ENCODE measurements at places on chromosomes 2 and 18.

DNA sequence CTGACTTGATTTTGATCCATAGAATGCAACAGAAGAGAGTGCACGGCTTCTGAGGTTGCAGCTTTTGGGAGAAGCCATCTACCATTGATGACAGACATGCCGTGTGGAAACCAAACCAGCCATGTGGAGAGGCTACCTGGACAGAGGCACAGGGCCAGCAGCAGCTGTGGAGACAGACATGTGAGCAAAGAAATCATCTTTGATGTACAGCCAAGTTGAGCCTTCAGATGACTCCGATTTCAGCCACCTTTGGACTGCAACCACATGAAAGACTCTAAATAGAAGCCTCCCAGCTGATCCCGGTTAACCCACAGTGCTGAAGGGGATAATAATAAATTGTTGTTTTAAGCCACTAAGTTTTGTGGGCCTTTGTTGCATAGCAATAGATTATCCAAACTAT, 54.2 kb downstream of the TSN start:
- no peak for DNase-seq

DNA sequence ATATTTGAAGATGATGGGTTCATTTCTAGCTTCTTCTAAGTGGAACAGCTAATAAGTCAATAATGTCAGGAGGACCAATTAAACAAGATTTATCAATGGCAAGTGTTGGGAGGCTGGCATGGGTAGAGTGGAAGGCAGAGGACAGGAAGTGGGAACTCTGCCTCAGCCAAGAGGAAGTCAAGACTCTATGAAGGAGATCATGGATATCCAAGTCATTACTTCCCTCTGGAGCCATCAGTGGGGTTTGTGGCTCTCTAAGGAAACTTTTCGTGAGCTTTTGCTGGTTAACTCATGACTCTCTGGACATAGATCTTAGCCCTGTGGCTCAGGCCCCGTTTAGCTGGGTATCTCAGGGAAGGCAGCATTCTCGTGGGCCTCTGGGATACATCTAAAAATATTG, 410.4 kb upstream of the ID2 start:
- no peak for DNase-seq

DNA sequence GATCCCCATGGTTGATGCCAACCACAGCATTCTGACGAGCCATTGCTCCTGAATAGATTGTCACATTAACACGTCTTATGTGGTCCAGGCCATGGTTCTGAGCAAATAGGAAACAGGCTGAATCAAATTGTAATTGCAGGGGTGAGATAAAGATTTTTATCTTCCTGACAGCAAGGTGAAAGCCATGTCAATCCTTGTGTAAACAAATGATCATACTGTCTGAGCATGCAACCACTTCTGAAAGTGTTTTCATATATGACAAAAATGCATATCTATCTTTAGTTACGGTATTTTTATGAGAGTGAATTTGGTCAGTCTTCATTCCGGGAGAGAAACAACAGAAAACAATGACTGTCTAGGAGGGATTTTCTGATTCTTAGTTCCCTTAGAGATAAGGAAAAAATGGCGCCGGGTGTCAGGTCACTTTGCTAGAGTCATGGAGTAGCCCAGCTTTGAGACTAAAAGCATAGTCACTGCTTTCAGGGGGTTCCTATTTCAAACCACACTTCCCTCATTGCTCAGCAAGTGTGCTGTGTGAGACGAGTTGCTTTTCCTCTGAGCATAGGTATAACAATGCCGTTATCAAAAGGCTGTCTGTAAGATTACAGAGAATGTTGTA, 958.9 kb downstream of the DCDC2C start:
- no peak for DNase-seq

DNA sequence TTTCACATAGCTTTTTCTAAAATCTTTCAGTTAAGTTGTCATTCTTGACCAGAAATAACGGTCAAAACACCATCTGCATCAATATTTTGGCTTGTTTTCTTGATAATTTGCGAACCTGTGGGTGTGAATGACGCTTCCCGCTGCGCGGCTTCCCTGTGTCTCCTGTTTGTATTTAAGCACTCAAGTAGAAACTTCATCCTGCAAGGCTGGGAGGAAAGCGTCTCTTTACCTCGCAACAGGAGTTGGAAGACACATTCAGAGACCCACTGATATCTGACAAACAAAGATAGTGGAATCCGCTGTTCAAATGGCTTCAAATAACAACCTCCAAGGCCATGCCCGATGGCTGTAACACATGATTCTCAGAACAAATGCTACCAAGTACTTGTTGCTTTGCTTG, 704.9 kb downstream of the DCDC2C start:
- no peak for DNase-seq

- no peak for DNase-seq
Measured at GRCh38 chr2:21021430-21021829, 22.4 kb downstream of the APOB start.

DNA sequence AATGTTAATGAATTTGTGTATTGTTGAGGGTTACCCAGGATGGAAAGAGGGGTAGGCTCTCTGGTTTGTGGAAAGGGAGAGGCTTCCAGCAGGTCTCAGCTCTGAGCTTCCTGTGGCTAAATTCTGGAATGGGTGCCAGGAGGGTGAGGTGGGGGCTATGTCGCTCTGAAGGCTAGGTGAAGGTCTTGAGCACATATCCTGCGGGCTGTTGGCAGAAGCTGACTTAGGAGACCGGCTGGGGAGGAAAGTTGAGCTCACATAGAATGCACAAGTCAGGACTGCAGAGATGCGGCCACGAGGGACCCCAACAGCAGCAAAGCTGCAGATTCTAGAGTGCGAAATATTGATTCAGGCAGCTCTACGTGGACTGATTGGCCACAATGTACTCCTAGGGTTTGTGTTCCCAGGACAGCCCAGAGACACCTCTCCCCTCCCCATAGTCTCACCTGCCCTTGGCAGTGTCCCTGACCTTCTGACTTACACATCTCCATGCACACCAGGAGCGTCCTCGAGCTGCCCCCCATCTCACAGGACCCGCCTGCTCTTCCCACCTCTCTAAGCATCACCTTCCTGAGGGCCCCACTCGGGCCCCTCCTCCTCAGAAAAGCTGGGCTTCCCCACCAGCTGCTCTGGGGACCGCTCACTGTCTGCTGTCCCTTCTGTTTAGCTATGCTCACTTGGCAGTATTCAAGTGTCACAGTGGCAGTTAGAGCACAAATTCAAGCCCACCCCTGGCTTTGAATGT, 72.6 kb downstream of the ALK start:
- no peak for DNase-seq

GRCh38 chr2:237901932-237902850, 42.8 kb downstream of the RAMP1 start:
- DNase-seq = no peak

GRCh38 chr2:67046591-67046990, 350.5 kb upstream of the ETAA1 start:
- DNase-seq = no peak

GRCh38 chr18:34870555-34871310, 160.6 kb downstream of the DTNA start:
- no peak for DNase-seq

DNA sequence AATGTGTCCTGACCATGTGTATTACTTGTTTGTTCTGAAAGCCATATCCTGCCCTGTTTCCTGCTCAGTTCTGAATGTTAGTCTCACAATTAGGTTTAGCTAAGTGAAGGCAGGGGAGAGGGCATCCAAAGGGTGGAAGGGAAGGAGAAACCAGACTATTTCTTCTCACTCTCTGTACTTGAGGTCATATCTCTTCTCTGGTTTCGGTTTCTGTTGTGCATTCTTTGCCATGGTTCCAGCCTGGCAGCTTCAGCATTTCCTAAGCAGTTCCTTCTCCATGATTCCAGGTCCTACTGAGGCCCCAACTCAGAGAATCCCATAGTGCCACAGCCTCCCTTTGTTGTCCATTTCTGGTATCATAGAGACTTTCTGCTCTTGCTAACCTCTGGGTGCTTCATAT, 40.3 kb upstream of the HNMT start:
- no peak for DNase-seq

GRCh38 chr2:29760008-29760407, 161.4 kb downstream of the ALK start:
- DNase-seq = no peak

DNA sequence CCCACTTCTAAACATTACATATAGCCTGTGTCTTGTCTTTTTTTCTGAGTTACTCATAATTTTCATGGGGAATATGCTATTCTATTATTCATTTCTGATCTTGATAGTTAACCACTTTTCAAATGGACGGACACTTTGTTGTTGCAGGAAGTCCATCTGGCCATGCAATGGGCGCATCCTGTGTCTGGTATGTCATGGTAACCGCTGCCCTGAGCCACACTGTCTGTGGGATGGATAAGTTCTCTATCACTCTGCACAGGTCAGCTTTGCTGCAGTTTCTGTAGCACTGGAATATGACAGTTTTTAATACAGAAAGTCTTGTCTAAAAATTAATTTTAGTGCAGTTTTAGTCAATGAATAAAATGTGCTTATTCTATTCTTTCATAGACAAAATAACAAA, 3.3 kb downstream of the G6PC2 start:
- no peak for DNase-seq

DNA sequence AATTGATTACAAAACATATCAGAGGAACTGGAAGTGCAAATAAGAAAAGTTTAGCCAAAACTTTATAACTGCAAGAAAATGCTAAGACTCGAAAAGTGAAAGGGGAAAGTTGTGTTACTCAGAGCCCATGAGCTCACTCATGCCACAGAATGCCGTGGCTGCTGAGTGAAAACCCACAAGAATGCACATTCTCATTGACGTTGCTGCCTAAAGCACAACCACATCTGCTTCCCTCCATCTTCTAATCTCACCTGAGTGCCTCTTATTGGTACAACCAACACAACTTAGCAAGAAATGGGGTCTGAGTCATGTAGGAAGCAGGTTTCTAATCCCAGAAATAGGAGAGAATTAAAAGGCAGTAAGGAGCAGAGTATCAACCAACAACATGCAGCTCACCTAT, 259.7 kb downstream of the LNPK start:
- no peak for DNase-seq

- DNase-seq = no peak
Measured at GRCh38 chr2:223108351-223109050, 56.5 kb downstream of the KCNE4 start.

DNA sequence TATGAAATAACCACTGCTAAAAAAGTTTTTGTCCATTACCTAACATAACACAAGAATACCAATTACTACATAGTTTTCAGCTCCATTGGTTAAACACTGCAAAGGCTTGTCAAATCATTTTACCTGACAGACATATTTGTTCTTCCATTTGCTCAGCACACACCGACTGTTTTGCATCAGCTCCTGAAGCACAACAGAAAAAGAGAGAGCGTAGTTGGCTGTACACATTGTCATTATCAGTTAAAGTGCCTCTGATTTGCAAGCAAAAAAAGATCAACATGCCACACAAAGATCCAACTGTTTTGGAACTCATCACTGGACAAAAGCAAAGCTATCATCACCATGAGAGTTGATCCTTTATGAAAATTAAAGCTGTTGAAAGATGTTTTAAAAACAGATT, 103.8 kb downstream of the WDPCP start:
- peak; percentile 7 for DNase-seq

GRCh38 chr2:64982311-64982857, 6.8 kb upstream of the SLC1A4 start:
- no peak for DNase-seq

- peak; percentile 47 for DNase-seq
Measured at GRCh38 chr2:162478721-162479129, 134.8 kb downstream of the GCA start.

GRCh38 chr2:150938527-150938926, 323.1 kb downstream of the RBM43 start:
- no peak for DNase-seq

GRCh38 chr18:48640566-48641270, 101.9 kb downstream of the CTIF start:
- DNase-seq = no peak

DNA sequence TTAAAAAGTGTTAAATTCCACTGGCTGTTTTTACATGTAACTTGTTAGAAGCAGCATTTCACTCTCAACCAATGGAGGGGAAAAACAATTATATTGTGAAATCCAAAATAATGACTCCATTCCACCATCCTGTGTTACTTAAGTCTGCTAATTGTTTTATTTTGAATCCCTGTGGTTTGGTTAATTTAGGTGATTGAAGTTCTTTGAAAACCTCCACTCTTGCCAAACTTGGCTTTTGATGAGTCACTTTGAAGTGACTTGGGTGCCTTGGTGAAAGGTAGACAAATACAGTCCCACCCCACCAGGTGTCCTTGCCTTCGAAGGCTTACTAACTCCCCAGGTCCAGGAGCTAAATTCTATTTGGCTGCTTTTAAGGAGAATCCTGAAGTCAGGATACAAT, 1303.8 kb upstream of the NRXN1 start:
- no peak for DNase-seq

- no peak for DNase-seq
Measured at GRCh38 chr2:134348239-134348638, 94.4 kb downstream of the MGAT5 start.

- DNase-seq = peak; percentile 69
Measured at GRCh38 chr2:74334931-74335333, 8.3 kb downstream of the SLC4A5 start.

- DNase-seq = no peak
Measured at GRCh38 chr2:195779491-195779890, 122.5 kb downstream of the SLC39A10 start.

GRCh38 chr2:75960472-75961009, 249.8 kb upstream of the GCFC2 start:
- DNase-seq = no peak

DNA sequence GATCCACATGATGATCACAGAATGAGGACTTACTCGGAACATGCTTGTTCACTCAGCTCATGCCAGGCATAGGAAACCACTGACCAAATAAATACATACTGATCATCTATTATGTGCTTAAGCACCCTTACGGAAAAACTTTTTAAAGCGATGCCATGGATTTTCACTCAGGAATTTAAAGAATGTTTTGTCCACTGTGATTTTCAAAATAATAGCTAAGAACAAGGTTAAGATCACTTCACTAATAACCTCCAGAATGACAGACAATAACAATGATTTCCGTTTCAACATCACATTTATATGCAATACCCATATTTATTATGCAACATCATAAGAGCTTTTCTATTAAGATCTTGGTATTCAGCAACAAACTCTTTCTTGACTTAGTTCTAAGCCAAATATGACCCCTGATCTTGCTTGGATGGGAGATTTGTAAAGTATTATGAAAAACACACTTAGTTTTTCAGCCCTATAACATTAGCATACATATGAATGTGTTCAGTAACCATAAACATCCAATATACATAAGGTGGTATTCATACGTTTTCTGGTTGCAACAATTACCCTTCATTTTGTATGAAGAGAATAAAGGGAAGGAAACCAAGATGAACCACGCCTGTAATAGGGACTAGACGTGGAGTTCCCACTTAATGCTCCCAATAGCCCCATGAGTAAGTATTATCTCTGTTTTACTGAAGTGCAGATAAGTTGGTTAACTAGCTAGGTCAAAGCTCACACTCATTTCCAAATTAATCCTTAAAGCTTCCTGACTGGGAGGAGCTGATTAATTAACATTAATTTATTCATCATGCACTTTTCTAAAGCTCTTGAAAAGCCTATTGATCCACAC, 1.9 kb downstream of the CD302 start:
- DNase-seq = no peak

Measured in putamen (tissue), 1 donor.